ENCODE measurements at places on chromosomes 5 and 9.

DNA sequence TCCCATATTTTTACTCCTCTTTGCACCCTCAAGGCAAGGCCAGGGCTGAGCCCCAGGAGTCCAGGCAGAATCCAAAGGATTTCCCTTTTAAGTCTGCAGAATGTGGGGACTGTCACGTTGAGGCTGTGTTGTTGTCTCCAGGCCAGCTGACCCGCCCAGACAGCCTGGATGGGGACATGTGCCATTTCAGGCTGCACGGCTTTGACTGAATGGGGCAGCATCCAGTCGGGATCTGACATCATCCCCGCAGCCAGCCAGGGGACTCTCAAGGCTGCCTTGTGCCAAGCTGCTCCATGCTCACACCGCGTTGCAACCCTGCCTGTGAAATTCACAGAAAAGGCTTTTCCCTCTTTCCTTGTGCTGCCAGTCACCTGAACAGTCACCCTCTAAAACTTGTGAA lies 2.2 kb upstream of the ZNF366 start:
- no peaks in the 10 kb centered on the region for H3K36me3 ChIP-seq
- no peaks in the 10 kb centered on the region for H3K27me3 ChIP-seq
- DNase-seq, result no peak

DNA sequence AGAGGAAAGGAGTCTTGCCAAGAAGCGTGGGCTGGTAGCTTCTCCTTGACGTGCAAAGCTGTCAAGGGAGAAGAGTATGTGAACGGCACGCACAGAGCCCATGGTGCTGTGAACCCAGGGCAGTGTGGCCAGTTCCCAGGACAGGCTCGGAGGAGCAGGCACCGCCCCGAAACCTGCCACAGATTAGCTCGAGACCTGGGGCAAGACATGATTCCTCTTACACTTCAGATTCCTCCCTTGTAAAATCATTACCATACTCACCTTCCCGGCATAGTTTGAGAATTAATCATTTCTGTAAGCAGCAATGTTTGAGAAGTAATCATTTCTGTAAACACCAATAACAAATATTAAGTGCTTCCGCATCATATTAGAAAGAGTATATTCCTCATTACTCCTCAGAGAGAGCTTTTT lies 19.9 kb downstream of the GOLM1 start:
- H3K27me3 ChIP-seq, result no peaks in the 10 kb centered on the region
- peaks cover 16% of the 10 kb centered on the region for H3K36me3 ChIP-seq
- H3K4me1 ChIP-seq, result no peaks in the 10 kb centered on the region
- no peak overlapping the region for H3K27ac ChIP-seq
- DNase-seq, result no peak

- no peaks in the 10 kb centered on the region for H3K36me3 ChIP-seq
- no peak overlapping the region for H3K27ac ChIP-seq
- no peaks in the 10 kb centered on the region for H3K27me3 ChIP-seq
- no peak for DNase-seq
- no peak overlapping the region for H3K4me3 ChIP-seq
Measured at GRCh38 chr9:127832248-127832647, 22.2 kb downstream of the ENG start.

DNA sequence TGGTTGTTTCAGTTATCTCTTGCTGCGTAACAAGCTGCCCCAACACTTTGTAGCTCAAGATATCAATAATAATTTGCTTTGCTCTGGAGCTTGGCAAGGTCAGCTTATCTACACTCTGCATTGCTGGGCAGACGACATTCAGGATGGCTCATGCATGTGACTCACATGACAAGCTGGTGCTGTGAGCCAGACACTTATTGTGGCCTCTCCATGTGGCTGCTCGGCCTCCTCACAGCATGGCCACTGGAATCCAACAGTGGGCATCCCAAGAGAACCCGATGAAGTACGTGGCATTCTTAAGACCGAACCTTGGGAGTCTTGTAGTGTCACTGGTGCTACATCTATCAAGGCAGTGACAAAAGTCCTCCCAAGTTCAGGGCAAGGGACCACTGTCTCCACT lies 94.2 kb upstream of the MVB12B start:
- no peaks in the 10 kb centered on the region for H3K4me1 ChIP-seq
- no peak overlapping the region for H3K4me3 ChIP-seq
- H3K27me3 ChIP-seq, result no peaks in the 10 kb centered on the region

GRCh38 chr5:1946122-1946677 lies 63.5 kb upstream of the IRX4 start:
- H3K4me1 ChIP-seq, result no peaks in the 10 kb centered on the region
- no peak overlapping the region for H3K27ac ChIP-seq
- no peak overlapping the region for H3K4me3 ChIP-seq
- DNase-seq, result no peak
- H3K36me3 ChIP-seq, result no peaks in the 10 kb centered on the region
- H3K27me3 ChIP-seq, result no peaks in the 10 kb centered on the region

GRCh38 chr5:179906294-179906794 lies 1.4 kb downstream of the TBC1D9B start:
- peak overlapping the region; percentile 25 for H3K4me3 ChIP-seq
- H3K36me3 ChIP-seq, result peaks cover 9% of the 10 kb centered on the region
- H3K4me1 ChIP-seq, result peaks cover 3% of the 10 kb centered on the region

DNA sequence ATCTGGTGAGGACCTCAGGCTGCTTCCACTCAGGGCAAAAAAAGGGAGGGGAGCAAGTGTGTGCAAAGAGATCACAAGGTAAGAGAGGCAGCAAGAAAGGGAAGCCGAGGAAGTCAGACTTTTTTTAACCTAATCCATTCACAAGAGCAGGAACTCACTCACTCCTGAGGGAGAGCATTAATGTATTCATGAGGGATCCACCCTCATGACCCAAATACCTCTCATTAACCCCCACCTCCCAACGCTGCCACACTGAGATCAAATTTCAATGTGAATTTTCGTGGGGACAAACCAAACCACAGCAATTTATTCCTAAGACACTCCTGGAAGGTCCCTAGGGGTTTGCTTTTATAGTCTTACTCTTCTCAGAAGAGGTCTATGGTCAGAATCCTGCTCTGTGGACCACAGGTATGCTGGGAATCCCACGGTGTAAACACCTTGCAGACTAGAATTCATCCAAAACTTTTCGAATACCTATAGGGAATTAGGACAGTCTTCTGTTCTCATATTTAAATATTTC lies 108.7 kb downstream of the HSD17B3 start:
- H3K36me3 ChIP-seq, result no peaks in the 10 kb centered on the region
- H3K27ac ChIP-seq, result no peak overlapping the region
- H3K4me3 ChIP-seq, result no peak overlapping the region
- no peaks in the 10 kb centered on the region for H3K27me3 ChIP-seq

DNA sequence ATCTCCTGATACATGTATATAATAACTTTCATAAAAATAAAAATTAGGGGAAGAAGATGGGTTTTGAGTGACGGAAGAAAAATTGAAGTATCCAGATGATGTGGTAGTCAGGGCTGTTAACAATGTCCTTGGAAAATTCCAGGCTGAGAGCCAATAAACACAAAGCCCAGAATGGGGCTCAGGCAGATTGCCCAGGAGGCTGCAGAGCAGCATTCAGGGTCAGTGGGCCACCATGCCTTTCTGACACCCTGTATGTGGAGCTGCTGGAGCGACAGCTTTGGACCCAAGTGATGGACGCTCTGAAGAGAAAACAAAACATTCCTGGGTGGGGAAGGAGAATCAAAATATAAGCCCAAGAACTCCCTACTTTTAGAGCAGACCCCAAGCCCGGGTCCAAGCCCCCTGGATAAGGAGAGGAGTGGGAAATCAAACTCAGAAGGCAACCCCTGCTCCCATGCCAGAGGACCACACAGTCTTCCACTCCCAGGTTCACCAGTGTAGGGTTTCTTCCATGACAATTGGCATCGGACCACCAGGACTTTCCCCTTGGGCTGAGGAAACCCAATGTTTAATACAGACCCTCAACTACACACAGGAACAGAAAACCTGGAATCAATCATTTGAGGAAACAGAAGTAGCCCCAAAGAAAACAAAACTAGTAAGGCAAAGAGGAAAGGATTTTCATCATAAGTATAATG lies 45.7 kb upstream of the SPATA31C2 start:
- H3K4me1 ChIP-seq, result no peaks in the 10 kb centered on the region
- no peaks in the 10 kb centered on the region for H3K36me3 ChIP-seq
- H3K4me3 ChIP-seq, result no peak overlapping the region
- H3K27me3 ChIP-seq, result no peaks in the 10 kb centered on the region
- H3K27ac ChIP-seq, result no peak overlapping the region

GRCh38 chr5:68898951-68899471 lies 194.8 kb upstream of the SLC30A5 start:
- no peak for DNase-seq
- H3K27me3 ChIP-seq, result no peaks in the 10 kb centered on the region
- H3K4me1 ChIP-seq, result no peaks in the 10 kb centered on the region
- H3K36me3 ChIP-seq, result no peaks in the 10 kb centered on the region

GRCh38 chr5:83509540-83509939 lies 38.0 kb downstream of the VCAN start:
- H3K4me1 ChIP-seq, result no peaks in the 10 kb centered on the region
- no peak overlapping the region for H3K4me3 ChIP-seq
- no peaks in the 10 kb centered on the region for H3K27me3 ChIP-seq
- no peak for DNase-seq
